ENCODE measurements at places on chromosomes 16 and 17. TPM values are rescaled to one million over a fixed set of nuclear protein-coding genes. Genes with fewer than 3 reads are reported as not detected.

ARL17A gene
- total RNA-seq: 13.8 TPM

- no peak for DNase-seq
These were observed 25.2 kb downstream of the KANSL1 start for GRCh38 chr17:46167826-46168569.

DNA sequence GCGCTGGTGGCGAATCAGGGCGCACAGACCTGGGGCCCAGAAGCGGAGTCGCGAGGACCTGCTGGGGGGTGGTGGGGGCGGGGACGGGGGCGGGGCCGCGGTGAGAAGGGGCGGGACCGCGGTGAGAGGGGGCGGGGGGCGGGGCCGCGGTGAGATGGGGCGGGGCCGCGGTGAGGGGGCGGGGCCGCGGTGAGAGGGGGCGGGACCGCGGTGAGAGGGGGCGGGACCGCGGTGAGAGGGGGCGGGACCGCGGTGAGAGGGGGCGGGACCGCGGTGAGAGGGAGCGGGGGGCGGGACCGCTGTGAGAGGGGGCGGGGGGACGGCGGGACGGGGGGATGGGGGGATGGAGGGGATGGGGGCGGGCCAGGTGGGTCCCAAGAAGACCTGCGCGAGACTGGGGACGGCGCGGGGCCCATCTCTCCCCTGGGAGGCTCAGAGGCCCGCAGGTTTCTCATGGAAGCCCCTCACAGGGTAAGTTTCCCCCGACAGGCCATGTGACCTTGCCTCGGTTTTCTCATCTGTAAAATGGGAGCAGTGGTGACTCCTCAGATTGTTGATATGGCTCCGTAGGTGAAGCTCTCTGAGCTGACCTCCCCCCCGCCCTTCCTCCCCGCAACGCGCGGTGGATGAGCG, 28.6 kb upstream of the DBNDD1 start:
- DNase-seq: no peak

DNA sequence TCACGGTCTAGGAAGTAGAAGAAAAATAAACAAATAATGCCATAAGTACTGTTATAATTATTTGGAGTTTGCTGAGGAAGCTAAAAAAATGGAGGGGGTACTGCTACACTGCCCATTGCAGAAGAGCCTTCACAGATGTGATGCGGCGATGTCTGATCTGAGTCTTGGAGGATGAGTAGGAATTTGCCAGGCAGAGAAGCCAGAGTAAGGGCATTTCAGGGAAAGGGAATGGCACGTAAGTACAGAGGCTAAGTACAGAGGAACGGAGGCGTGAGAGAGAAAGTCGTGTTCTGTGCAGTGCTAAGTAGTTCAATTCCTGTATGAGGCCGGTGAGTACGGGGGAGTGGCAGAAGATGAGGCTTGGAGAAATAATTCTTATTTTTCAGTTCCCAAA, 741 bp upstream of the GRB2 start:
- DNase-seq: no peak

- DNase-seq: peak; percentile 30
These were observed 11.1 kb downstream of the TNS4 start for GRCh38 chr17:40490289-40490853.

DNA sequence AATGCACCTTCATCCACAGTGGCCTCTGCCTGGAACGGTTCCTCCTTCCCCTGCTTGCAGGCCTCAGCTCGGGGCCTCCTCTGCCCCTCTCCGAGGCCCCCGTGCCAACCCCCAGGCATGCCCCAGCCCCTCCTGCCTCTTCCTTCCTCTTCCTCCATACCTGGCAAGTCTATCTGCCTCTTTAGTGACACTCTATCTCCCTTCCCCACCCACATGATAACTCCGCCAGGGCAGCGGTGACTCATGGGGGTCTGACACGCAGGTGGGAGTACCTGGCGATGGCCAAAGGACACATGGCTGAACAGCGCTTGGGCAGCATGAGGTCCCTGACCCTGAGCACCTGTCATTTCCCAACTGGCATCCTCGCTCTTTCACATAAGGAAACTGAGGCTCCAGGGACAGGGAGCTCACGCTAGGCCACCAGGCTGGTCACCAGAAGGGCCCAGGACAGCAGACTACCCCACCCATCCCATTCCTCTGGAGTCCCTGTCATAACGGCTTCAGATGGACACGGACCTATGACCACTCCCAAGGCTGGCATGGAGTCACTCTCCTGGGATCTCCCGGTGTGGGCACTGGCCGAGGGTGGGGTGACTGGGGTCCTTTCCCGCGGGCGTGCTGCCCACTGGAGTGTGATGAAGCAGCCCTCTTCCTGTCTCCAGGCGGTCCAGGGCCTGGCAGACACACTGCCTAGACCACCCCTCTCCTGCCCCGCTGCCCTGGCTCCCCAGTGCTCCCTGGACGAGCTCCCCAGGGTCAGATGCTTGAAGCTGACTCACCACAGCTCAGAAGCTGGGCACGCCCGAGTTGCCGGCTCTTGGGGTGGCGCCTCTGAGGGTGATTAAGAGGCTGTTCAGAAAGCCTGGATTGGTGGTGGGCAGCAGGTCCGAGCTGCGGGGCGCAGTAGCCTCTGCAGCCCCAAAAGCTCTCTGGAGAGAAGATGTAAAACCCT, 100.6 kb downstream of the ENGASE start:
- DNase-seq: no peak

MYH1 gene
- total RNA-seq: not detected

DNA sequence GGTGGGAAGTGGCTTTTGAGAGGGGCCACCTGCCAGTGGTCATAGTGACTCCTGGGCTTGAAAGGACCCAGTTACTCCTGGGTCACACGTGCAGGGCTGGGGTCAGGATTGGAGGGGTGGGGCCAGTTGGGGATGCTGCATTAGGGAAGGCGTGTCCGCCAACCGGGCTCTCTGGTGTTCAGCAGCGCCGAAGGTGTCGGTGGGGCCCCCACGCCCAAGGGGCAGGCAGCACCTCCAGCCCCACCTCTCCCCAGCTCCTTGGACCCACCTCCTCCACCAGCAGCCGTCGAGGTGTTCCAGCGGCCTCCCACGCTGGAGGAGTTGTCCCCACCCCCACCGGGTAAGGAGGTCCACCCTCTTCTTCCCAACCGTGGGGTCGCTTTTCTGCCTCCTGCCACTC, 9.5 kb downstream of the ABI3 start:
- no peak for DNase-seq

DNA sequence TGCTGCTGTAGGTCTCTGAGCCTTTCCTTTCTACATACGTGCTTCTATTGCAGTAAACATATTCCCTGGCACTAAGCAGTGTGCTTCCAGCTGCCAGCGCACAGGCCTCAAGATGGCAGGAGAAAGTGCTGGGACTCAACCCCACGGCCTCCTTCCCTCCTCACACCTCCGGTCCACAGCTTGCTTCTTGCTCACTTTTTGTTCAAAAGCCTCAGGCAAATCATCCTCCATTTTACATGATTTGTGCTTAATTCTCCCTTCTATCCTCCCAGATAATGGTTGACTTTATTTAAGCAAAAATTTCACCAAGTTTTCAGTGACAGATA, 5.4 kb downstream of the CDK5R1 start:
- DNase-seq: no peak

G6PC1 gene
- not detected for total RNA-seq

- DNase-seq: peak; percentile 32
These were observed 208.3 kb upstream of the SALL1 start for GRCh38 chr16:51359141-51359955.

- DNase-seq: no peak
These were observed 4.8 kb downstream of the DCAKD start for GRCh38 chr17:45046537-45047125.

GRCh38 chr17:59533694-59534093, 31.7 kb upstream of the DHX40 start:
- DNase-seq: no peak

C16orf95 gene
- 1.3 TPM for total RNA-seq

GRCh38 chr17:2511138-2511461, 588 bp downstream of the METTL16 start:
- no peak for DNase-seq

DNA sequence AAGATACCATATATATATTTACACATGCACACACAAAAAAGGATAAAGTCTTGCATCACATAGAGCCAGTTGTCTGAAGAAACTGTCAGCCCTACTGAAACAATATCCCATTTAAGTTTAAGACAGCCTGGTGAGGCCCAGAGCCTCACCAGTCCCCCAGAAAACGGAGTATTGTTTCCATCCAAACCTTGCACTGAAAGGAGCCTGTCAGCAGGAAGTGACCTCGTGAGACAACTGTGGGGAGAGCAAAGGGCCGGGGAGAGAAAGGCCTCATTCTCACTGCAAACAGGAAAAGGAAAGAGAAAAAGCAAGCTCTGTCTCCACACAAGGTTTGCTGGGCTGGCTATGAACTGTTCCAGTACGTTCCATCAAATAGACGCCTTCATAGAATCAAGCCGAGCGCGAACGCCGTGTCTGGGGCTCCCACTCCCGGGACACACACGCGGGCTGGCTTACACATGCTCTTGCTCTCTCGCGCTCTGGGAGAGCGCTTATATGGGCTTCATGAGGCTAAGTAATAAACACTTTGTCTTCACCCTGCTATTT, 44.4 kb upstream of the ZFHX3 start:
- no peak for DNase-seq

DNA sequence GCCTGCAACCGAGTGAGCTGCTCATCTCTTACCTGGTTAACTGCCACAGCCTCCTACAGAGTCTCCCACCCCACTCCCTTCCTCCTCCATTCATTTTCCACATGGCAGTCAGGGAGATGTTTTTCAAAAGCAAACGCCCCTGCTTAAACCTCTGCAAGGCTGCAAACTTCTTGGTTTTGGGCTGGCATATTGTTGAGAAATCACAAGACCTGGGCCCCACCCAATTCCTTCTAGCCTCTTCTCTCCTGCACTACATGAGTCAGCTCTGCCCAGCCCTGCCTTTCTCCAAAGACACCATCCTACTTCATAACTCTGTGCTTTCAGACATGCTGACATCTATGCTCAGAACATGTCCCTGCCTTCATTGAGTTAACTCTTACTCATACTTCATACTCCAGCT, 136.1 kb downstream of the SPACA3 start:
- no peak for DNase-seq

GRCh38 chr17:71329310-71330098, 791.3 kb upstream of the SOX9 start:
- DNase-seq: no peak

NPIPA8 gene
- total RNA-seq: not detected

DNA sequence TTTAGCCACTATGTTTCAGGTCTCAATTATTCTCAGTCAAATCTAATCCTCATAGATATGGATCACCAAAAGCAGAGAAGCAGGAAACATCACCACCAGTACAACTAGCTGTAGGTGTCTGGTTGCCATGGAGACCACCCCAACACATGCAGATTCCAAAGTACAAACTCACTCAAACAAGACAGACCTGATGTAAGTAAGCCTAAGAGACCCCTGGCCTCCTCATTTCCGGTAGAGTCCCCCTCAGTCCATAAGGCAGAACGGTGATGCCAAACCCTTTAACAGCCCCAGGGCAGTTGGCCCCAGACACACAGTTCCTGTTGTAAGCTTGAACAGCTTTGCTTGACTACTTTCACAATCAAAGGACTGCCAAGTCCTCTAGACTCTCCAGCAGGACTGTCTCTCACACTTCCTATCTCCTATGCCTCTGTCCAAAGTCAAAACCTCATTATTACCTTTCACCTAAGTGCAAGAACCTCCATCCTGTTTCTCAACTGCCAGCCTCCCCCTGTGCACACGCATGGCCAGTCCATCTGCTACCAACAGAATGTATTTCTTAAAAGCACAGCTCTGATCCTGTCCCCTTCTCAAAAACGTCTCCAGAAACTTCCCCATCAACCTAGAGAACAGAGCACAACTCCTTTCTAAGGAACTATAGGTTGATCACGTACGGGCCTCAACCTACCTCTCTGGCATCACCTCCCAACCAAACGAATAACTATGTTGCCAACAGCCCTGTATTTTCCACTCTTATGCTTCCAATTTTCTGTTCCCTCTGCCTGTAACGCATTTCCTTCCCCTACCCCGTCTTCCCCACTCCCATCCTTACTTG, 23.9 kb downstream of the SLC39A11 start:
- DNase-seq: no peak

- no peak for DNase-seq
These were observed 6.6 kb upstream of the KCTD5 start for GRCh38 chr16:2675714-2676113.

ICAM2 gene
- total RNA-seq: 16.2 TPM

GRCh38 chr17:66152756-66153155, 39.2 kb downstream of the CEP112 start:
- DNase-seq: no peak

GRCh38 chr16:75250809-75251279, 580 bp downstream of the BCAR1 start:
- DNase-seq: peak; percentile 86

TBC1D3G gene
- total RNA-seq: not detected

DNA sequence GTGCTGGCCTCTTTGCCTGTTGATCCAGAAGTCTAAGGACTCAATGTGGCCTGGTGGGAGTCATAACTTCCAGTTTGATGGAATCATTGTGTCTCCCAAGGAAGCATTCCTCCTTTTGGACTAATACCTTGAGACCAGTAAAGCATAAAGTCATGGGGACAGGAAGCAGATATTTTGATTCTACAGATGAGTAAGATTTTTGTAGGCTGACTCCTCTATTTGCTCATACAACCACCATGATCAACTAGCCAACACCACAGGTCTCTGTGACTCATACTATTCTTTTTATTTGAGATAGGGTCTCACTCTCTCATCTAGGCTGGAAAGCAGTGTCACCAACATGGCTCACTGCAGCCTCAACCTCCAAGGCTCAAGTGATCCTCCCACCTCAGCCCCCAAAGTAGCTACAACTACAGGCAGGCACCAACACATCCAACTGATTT, 6.2 kb downstream of the MT2A start:
- DNase-seq: no peak

DNA sequence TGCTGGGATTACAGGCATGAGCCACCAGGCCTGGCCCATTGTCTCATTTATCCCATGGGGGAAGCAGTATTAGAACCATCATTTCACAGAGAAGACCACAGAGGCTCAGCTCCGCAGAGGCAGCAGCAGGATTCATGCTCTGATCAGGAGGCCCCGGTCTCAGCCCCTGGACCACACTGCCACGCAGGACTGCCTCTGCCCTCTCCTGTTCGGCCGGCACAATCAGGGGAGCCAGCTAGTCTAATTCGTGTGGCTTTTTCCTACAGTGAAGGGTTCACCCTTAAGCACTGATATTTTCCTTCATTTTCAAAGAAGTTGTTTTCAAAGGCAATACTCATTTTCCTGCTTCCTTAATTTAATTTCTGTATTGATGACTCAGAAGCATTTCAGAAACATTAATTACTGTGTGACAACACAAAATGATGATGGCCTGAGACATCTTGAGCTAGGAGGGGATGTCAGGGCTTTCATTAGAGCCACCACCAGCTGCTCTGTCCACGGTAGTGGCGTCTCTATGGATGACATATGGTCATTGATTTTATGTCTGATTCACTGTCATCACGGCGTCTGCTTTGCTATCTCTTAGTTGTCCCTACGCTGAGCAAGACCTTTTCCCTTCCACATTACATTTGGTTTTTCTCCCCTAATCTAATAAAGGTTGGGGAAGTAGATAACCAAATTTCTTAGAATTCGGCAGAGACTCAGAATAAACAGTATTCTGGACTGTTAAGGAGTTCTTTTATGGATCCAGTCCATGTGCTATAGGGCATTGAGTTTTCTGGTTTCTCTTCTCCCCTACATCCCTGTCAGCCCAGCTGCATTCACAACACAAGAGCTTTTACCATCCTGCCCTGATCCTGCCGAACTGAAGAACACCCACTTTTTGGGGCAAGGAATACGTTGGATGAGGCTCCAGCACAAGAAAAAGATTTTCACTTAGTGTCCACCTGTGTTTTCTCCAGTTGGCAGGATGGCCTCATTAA, 314.0 kb downstream of the SLC39A11 start:
- no peak for DNase-seq

SEZ6 gene
- not detected for total RNA-seq
